ENCODE measurements at places on chromosomes 11 and 22.

DNA sequence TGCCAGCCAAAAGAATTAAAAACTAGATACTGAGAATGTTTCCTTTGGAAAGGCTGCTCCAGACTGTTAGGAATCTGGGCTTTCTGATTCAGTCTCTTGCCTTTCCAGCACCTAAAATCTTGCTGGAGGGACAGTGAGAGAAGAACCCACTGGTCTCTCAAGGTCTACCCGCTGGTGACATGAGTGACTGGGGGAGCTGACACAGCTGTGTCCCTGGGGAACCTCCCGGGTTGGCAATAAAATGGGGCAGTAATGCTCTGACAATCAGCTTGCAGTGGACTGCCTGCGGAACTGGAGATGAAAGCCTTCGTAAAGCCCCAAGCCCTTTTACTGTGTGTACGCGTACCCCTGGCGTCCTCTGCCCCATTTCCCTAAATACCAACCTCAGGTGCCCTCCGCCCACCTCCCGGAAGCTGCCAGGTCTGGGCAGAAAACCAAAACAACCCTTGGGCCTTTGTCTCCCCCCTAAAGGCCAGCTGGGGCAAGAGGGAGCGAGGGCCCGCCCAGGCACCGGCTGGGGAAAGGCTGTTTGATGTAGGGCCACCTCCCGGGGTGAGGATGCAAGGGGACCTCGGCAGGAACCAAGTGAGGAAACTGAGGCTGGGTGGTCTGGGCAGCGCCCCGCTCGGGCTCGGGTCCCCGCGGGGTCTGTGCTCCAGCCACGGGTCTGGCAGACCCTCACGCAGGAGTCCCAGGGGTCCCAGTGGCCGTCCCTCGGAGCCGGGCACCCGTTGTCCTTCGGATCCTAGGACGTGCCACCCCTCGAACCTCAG, 741 bp downstream of the CARS1 start:
- peak; percentile 25 for DNase-seq

- DNase-seq, result no peak
Observed at GRCh38 chr11:115065830-115066664, 387.7 kb downstream of the NXPE2 start.

GRCh38 chr22:17007257-17007656, 765 bp downstream of the GAB4 start:
- no peak for DNase-seq

GRCh38 chr22:44025171-44026065, 1.3 kb downstream of the PARVB start:
- no peak for DNase-seq

GRCh38 chr22:44441401-44442185, 56.4 kb downstream of the RTL6 start:
- DNase-seq, result no peak

GRCh38 chr11:117932426-117932825, 3.2 kb upstream of the TMPRSS13 start:
- DNase-seq, result no peak

DNA sequence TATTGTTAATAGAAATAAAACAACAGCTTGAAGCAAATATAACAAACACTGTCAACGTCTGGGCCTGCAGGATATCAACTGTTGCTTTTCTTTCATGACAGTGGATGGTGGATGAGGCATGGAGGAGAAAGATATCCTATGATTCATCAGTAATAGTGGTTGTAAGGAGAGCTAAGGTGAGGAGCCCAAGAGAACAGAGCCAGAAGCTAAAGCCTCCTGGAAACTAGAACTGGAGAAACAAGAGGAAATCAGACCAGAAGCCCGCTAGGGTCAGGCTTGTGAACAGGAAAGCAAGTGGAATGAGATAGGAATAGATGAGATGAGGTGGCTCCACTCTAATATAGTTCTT, 37.7 kb upstream of the MMP12 start:
- DNase-seq, result no peak

GRCh38 chr11:124837491-124837856, 27.8 kb upstream of the ROBO3 start:
- DNase-seq, result peak; percentile 38

GRCh38 chr11:65591939-65592857, 3.4 kb downstream of the KCNK7 start:
- no peak for DNase-seq

- no peak for DNase-seq
Observed at GRCh38 chr11:83042964-83043711, 28.6 kb downstream of the RAB30 start.

GRCh38 chr11:45739866-45740265, 65.1 kb upstream of the SLC35C1 start:
- DNase-seq, result no peak

- peak; percentile 83 for DNase-seq
Observed at GRCh38 chr11:36376888-36377758, 81.0 kb downstream of the PRR5L start.

GRCh38 chr11:59138643-59139042, 4.0 kb upstream of the FAM111A start:
- DNase-seq, result no peak

GRCh38 chr11:82978422-82979099, 77.0 kb downstream of the DDIAS start:
- DNase-seq, result peak; percentile 80

DNA sequence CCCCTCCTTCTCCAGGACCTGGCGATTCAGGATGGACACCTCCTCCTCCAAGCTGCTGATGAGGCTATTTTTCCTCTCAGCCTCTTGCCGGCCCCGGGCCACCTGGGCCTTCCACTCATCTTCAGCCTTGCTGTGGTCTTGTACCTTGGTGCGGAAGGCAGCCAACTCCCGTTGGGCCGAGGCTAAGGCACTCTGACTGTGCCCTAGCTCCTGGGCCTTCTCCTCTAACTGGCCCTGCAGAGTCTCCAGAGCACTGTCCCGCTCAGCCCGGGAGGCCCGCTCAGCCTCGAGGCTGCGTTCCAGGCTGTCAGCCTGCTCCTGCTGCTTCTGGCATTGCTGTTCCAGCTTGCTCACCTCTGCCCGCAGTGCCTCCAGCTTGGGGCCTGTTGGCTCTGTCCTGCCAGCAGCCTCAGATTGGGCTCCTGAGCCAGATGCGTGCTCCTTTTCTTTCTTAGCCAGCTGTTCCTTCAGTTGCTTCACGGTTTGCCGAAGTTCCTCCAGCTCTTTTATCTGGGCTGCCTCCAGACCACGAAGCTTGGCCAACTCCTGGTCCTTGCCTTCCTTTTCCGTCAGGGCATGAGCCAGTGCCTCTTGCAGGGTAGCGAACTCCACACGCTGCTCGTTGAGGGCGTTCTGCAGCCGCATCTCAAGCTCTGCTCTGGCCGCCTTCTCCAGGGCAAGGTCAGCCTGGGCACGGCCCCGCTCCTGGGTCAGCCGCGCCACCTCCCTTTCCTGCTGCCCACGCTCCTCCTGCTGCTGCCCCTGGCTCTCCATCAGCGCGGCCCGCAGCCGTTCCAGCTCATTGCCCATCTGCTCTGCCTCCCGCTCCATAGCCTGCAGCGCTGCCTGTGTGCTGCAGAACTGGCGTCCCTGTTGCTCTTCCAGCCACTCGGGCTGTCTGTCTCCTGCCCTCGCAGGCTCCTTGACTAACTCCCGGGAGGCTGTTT, 15.3 kb downstream of the IL18BP start:
- DNase-seq, result no peak

GRCh38 chr11:48169717-48170116, 46.9 kb upstream of the OR4B1 start:
- DNase-seq, result no peak

GRCh38 chr22:28918550-28919271, 35.3 kb downstream of the ZNRF3 start:
- DNase-seq, result no peak

DNA sequence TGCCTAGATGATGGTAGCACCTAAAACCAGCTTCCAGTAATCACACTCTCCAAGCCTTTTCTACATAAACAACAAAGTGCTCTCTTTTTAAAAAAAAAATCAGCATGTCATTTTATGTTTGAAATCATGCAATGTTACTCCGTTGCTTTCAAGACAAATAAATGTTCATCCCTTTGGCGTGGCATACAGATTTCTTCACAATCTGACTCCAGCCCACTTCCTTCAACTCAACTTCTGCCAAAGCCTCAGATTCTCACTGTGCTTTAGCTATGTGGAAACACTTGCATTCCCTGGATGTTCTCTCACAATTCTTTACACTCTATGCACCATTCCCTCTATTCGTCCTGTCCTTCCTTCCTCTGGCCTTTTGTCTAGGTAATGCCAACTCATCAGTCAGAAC, 206.3 kb upstream of the BLID start:
- DNase-seq, result no peak

GRCh38 chr11:2791521-2792380, 92.0 kb upstream of the KCNQ1OT1 start:
- no peak for DNase-seq

- no peak for DNase-seq
Observed at GRCh38 chr11:13098616-13099289, 89.6 kb downstream of the RASSF10 start.

GRCh38 chr22:33909911-33910310, 10.4 kb downstream of the LARGE1 start:
- DNase-seq, result no peak

GRCh38 chr11:92149996-92150395, 74.6 kb upstream of the FAT3 start:
- no peak for DNase-seq

- no peak for DNase-seq
Observed at GRCh38 chr11:19864141-19865140, 151.8 kb downstream of the NAV2 start.

GRCh38 chr11:129295746-129296145, 79.9 kb upstream of the BARX2 start:
- DNase-seq, result no peak

GRCh38 chr22:19571207-19571795, 47.1 kb upstream of the CLDN5 start:
- DNase-seq, result no peak

DNA sequence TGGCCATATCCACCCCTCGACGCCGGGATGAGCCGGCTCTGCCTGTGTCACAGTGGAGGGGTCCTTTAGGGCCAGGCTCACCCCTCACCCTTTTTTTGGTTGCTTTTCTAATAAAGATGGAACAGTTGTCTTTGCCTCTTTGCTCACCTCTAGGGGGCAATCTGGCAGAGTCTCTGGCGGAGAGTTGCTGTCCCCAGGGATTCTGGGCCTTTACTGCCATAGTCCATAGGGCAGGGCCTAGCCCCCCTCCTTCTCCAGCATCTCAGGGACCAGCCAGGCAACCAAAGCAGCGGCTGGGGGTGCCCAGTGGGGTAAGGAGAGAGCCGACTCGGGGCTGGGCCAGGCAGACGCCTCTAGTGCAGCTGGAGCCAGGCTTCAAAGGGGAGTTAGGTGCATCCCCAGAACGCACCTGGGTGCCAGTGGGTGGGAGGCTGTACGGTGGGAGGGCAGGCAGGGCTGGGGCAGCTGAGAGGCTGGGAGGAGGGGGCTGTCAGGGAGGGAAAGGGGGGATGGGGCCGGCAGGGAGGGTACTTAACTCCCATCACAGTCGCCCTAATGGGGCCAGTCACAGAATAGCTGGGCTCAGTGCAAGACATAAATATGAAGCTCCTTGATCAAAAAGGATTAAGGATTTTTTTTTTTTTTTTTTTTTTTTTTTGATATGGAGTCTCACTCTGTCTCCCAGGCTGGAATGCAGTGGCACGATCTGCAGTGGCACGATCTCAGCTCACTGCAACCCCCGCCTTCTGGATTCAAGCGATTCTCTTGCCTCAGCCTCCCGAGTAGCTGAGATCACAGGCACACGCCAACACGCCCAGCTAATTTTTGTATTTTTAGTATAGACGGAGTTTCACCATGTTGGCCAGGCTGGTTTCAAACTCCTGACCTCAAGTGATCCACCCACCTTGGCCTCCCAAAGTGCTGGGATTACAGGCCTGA, 2.5 kb upstream of the SUSD2 start:
- no peak for DNase-seq

DNA sequence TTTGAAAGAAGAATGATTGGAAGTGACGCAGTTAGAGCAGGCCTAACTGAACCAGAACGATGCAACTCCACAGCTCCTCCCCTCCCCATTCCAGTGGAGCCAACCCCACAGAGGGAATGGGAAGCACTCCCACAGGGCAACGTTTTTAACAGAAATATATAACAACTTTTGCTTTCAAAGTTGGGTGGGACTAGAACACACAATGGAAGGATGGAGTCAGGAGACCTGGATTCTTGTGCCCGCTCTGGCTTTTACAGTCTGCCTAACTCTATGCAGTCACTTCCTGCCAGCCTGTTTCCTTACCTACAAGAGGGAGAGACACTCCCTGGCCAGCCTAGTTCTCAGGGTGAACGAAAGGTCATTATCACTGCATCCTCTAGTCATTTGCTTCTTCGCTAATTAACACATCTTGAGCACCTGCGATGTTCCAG, 75.5 kb downstream of the PACSIN2 start:
- DNase-seq, result no peak

DNA sequence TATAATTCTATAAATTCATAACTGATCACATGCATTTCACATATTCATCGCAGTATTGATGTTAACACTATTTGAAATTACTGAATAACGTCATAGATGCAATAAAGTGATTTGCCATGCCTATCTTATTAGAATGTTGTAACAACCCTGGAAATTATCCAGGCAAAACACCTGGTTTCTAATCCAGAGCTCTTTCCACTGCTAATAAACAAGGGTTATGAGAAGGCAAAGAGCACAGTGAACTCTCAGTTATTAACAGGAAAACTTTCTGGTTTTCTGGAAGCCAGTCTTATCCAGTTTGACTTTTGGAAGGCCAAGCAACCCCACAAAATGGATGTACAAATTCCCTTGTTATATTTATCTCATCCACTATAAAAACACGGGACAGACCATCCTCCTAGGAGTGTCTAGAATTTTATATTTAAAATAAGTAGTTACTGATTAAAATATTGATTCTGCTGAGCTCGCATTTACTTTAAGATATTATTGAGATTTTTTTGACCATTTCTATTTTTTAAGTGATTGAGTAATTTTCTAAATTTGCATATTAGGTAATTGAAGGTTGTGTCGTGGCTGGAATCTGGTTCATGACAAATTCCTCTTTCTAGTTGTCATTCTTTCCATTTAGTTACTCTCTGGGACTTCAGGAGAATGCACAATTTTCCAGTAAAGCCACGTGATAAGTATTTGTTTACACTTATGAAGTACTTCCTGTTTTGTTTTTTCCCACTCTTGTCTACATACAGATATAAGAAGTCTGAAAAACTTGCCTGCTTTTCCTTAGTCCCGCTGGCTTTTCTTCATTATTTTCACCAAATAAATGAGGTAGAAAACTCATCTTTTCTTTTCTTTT, 47.9 kb downstream of the DCUN1D5 start:
- no peak for DNase-seq

DNA sequence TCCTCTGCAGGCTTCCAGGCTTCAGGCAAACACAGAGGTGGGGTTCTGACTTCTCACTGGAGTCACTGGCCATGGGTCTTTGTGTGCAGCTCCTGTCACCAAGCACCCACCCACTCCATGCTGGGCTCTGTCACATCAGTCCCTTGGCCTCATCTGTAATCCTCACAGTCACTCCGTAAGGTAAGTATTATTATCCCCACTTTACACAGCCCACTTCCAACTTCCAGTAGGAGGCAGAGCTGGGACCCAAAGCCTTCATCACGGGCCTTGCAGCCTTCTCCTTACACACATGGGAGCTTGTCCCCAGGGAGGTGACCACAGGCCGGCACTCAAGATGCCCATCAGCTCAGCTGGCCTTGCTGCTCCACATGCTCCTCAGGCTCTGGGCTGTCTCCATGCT, 266.7 kb upstream of the B3GAT1 start:
- no peak for DNase-seq

All from activated CD4-positive, alpha-beta T cell treated with anti-CD3 and anti-CD28 coated beads, Interleukin-10, Interleukin-2, amounts not matched to agents 100 ng/mL and 50 ng/mL, durations not matched to agents 16 hours and 8 hours (primary cell).